ENCODE measurements at places on chromosomes 16 and 17.

- DNase-seq, result no peak
Measured at GRCh38 chr17:77381185-77381700, 240.5 kb downstream of the SEC14L1 start.

GRCh38 chr16:189604-190186, 9.4 kb downstream of the HBQ1 start:
- DNase-seq, result no peak

GRCh38 chr16:55389426-55390073, 65.5 kb downstream of the IRX6 start:
- no peak for DNase-seq

DNA sequence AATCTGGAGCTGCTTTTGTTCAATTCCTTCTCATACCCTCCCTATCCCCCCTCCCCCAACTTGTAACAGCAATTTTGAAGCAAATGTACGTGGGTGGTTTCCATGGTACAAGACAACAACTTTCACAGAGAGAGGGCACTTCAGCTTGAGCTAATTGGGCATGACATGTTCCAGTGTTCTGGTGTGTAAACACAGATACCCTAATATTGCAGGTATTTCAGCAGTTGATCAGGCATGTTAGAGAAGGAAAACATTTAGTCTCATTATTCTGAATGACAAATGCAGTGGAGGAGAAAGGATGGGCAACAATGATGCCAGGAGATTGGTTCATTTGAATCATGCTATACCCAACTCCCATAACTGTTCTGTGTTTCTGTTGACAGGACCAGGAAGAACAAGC, 137.5 kb downstream of the TRIM37 start:
- DNase-seq, result peak; percentile 43

DNA sequence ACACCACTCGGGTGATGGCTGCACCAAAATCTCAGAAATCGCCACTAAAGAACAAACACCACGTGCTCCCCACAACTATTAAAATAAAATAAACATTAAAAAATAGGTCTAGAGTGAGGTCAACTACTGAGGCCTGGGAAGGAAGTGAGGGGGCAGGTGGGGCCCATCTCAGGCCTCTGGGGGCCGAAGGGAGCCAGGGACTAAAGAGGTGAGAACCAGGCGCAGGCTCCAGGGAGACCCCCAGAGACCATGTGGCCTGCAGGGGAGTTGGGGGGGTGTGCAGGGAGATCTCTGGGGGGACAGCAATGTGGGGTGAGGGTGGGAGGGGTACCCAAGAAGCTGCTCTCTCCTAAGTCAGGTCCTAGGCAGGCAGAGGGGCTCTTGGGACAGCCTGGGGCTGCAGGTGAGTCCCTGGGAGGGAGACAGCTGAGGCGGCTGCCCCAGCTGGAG, 111.3 kb upstream of the SMURF2 start:
- no peak for DNase-seq

DNA sequence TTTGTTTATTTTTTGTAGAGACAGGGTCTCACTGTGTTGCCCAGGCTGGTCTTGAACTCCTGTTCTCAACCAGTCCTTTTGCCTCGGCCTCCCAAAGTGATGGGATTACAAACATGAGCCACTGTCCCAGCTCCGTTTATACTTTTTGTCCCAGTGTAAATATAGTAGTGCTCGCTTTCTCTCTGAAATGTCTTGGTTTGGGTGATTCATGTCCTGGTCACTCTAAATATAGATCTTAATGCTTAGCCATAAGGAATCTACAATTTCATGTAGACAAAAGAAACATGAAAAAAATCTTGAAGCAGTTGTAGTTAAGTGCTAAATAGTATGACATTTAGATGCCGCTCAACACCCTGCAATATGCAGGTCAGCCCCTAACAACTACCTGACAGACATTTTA, 126.9 kb downstream of the KATNIP start:
- DNase-seq, result no peak

DNA sequence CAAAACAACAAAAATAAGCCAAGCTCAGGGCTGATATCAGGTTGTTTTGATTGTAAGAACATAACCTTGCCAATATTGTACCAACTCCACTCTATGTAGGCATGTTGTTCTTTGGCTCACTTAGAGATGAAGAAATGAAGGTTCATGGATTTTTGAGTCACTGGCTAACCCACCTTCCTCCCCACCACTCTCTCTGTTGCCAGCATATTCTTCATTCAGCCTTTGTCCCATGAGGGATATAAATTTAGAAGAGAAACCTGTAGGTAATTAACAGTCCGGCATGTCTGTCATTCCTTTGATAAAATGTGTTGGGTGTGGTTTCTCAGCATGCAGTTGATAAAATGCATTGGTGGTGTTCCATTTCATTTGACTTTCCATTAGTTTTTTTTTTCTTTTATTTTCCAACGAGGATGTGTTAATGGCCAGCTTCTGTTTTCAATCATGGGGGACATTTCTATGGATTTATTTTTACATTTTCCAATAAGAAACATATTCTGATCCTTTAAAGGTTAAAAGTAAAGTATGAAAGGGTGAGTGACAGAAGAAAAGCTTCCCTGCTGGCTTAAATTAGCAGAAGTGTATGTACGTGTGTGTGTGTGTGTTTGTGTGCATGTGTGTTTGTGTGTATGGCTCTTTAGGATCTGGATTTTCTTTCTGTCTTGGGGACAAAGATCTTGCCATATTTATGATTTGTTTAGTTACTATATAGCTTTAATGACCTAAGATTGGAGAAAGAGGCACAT, 166.2 kb upstream of the KCNJ16 start:
- DNase-seq, result no peak

GRCh38 chr17:45428050-45428617, 4.5 kb downstream of the ARHGAP27 start:
- DNase-seq, result peak; percentile 69

DNA sequence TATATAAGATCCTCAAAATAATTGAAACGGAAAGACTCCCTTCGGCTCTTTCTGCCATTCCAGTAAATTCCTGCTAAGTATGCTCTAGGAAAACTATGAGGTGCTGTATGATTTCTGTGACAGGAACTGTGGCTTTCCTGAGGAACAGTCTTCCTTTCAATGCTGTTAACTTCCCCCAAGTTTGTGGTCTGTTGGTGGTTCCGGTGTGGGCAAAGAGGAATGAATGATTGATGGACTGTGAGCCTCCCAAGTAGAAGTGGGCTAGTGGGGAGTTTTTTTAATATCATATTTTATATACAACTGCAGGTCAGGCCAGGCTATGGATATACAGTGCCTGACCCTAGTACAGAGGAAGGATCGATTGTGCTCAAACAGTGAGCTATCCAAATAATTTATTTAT, 560.7 kb upstream of the RBFOX1 start:
- DNase-seq, result no peak

- no peak for DNase-seq
Measured at GRCh38 chr17:60109161-60109560, 30.4 kb upstream of the HEATR6 start.

DNA sequence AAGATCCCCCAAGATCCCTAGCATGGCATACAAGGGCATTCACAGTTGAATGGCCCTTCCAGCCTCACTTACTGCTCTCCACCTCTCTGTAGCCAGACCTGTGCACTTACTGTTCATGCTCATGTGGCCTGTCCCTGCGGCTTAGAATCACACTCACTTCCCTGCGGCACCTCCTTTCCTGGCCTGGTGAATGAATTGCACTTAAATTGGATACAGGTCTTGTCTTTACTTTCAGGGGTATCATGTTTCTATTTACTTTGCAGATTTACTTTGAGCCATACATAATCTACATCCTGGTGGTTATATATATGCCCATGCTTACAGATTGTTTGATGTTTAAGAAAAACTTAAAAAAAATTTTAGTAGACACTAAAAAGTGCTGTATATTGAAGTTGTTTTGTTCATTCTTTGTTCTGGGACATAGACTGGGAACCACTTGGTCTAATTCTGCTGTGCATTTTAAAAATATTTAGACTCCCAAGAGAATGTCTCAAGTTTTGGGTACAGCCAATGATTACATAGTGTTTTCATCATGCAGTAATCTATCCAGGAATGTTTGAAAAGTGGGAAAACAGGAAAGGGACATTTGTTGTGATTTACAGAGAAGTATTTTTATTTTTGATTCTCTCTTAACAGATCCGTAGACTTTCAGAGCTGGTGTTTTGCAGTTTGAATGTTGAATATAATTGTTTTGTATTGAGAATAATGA, 63.9 kb downstream of the NUP88 start:
- no peak for DNase-seq

DNA sequence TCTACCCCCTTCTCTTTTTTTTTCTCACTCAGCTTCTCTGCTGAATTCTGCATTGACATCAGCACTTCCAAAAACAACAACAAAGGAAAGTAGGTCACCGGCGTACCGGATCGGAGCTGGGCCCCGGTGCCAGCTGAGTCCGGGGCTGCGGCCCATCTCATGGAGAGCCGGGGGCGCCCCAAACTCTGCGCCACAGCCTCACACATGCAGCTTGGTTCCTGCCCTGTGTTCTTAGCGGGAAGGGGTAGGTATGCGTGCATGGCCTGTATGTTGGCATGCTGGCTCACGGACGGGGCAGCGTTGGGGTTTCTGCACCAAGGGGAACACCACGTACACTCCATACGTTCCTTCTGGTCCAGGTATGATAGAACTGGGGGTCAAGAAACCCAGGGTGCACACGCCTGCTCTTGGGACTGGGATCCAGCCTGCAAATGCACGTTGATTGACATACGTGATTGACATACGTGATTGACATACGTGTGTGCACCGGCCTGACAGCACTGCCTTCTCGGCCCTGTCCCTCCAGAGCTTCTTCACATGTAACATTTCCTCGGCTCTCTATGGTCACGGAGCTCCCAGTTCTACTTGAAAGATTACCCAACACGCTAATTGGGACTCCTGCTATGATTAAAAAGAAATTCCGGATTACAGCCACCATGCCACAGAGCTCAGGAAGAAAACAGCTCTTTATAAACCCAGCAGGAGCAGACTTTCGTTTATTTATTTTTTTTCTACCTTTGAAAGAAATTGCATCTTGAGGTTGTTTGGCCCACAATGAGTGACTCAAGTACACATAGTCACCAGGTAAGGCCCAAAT, 88.7 kb downstream of the RPA1 start:
- DNase-seq, result no peak

DNA sequence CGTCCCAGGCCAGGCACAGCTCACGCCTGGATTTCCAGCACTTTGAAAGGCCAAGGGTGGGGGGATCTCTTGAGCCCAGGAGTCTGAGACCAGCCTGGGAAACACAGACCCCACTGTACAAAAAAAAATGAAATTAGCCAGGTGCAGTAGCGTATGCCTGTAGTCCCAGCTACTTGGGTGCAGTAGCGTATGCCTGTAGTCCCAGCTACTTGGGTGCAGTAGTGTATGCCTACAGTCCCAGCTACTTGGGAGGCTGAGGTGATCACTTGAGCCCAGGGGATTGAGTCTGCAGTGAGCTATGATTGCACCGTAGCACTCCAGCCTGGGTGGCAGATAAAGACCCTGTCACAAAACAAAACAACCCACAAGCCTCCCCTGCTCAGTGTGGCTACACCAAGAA, 27.0 kb upstream of the SLC25A19 start:
- no peak for DNase-seq

GRCh38 chr17:1011760-1012735, 15.1 kb downstream of the TIMM22 start:
- no peak for DNase-seq

- DNase-seq, result no peak
Measured at GRCh38 chr17:2656283-2656682, 55.3 kb downstream of the CLUH start.

DNA sequence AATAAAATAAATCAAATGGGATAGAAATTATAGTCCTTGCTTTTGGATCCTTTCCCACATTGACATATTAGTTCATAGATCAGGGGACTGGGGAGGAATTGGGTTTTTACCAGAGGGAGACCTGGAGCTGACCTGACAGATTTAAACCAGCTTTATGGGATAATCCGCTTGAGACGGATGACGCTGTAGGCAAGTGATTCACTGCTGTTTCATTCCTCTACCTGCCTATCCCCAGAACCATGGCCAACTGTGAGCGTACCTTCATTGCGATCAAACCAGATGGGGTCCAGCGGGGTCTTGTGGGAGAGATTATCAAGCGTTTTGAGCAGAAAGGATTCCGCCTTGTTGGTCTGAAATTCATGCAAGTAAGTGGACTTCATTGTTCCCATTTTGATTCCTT, 2.1 kb downstream of the NME1 start:
- no peak for DNase-seq

DNA sequence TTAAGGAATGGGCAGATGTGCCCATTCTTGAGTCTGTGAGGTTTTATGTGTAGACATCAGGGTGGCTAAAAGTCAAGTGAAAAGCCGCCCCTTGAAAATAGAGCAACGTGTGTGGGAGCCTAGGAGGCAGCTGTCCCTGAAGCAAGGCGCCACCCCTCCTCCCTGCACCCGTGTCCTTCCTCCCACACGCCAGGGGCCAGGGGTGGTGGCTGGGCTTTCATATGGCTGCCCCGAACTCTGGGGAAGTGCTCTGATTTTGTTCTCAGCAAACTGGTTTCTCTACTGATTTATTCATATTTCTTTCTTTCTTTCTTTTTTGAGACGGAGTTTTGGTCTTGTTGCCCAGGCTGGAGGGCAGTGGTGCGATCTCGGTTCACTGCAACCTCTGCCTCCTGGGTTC, 4.7 kb downstream of the ZNF750 start:
- DNase-seq, result no peak

GRCh38 chr16:48535369-48535787, 74.6 kb downstream of the N4BP1 start:
- no peak for DNase-seq

DNA sequence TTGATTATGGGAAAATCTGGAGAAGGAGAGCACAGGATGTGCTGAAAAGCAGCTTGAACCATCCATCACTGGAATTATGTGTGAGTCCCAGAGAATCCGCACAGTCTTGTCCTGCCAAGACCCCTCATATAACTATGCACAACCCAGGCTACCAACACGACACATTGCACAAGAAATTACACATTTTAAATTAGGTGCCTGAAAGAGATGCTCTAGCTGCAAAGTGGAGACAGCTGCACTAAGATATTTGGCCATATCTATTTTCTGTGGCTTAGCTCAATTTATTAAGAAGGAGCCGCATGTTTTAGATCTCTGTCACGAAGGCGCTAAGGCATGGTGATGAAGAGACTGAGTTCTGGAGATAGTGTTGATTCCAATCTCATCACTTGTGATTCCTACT, 1308.4 kb downstream of the CDH8 start:
- no peak for DNase-seq

GRCh38 chr16:19901164-19901563, 16.5 kb upstream of the GPRC5B start:
- no peak for DNase-seq

- no peak for DNase-seq
Measured at GRCh38 chr16:87968541-87968940, 17.3 kb downstream of the BANP start.

DNA sequence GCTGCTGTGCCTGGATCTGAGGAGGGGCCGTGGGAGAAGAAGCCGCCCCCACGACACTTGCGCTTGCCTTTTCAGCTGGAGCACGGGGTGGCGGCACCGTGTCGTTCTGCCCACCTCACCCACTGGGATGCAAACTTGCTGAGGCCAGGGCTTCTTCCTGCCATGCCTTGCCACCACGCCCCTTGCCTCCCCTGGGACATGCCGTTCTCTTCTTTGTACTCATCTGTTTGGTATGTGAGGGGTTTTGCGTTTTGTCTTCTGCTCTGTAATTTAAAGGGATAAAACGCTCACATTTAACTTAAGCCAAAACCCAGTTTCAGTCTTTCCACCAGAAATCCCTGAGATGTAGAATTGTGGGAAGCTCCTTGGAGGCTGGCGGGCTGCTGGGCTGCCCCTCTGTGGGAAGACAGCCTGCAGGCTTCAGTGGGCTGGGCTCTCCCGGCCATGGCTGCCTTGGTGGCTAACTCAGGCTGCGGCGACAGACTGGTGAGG, 180.2 kb downstream of the RPTOR start:
- peak; percentile 29 for DNase-seq

Data from COLO829 (cell line).